Left forelimb (tissue), 1 donor: ENCODE measurements at places on chromosomes 13 and 19.

GRCh38 chr13:110221406-110222117, 85.4 kb downstream of the COL4A1 start:
- no peak for DNase-seq

GRCh38 chr19:49136771-49137171, 17.4 kb downstream of the PPFIA3 start:
- DNase-seq = peak; percentile 64

DNA sequence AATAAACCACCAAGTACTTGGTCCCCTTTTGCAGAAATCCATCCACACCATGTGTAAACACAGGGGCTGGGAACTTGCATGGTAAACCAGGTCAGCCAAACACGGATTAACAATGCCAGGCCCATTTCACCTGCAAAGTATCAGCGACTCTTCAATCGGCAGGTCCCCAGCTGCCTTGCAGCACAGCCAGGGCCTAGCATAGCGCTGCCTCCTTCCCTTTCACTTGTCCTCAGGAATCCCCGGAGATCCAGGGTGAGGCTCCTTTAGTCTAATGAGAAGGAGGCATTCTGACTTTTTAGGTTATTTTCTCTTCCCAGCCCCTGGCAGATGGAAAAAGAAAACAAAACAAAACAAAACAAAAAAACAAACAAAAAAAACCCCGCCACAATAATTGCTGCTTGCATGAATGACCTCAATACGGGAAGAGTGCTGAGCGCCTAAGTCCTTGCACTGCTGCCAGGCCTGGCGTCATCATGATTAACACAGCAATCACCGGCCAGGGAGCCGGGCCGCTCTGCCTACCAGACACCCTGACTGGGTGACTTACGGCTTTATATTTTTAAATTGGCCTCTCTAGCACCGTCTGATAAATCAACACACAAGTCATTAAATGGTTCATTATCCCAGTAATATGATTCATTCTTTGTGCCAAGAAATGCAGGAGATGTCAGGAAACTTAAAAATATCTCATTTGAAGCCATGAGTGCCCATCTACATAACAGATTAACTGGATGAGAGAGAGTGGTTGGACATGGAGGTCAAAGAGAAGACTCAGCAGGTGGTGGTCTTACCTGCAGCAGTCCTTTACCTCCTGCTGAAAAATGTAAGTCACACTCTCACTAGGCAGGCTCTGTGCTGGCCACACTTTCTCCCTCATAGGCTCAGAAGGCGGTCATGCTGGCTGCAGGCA, 692.7 kb downstream of the UQCRFS1 start:
- DNase-seq = no peak

DNA sequence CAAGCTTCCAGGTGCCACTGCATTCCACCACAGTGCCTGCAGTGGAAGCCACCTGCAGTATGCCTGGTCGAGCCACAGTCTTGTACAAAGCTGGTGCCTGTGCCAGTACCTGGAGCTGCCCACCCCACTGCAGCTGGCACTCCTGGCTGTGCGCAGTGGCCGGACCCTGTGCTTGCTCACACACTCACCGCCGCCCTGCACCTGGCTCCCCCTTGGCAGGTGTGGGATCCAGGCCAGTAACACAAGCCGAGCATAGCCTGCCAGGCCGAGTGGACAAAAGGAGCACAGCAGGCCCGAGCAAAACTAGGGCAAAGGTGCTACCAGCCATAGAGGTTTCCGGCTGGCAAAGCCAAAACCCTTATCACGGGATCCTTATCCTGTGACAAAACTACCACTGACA, 18.5 kb downstream of the UGGT2 start:
- DNase-seq = no peak

DNA sequence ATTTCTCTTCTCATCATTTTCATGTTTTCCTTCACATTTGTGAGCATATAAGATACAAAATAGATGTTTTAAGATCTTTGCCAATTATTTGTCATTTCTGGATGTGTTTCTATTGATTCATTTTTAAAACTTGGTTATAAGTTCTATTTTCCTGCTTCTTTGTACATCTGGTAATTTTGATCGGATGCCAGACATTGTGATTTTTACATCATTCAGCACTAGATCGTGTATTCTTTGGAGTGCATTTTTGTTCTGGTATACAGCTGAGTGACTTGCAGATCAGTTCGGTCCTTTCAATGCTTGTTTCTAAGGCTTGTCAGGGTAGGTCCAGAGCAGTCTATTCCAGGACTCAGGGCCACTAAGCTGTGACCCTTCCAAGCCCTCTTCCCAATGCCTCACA, 198.2 kb downstream of the KLF12 start:
- no peak for DNase-seq

GRCh38 chr19:15871570-15871969, 26.3 kb downstream of the CYP4F2 start:
- DNase-seq = no peak

GRCh38 chr13:63190742-63191141, 1775.1 kb upstream of the PCDH20 start:
- no peak for DNase-seq

GRCh38 chr13:40780822-40781401, 8.5 kb upstream of the SLC25A15 start:
- DNase-seq = no peak

- peak; percentile 80 for DNase-seq
Measured at GRCh38 chr19:343941-344624, 513 bp downstream of the MIER2 start.

- DNase-seq = no peak
Measured at GRCh38 chr13:95233026-95233635, 68.1 kb downstream of the ABCC4 start.

DNA sequence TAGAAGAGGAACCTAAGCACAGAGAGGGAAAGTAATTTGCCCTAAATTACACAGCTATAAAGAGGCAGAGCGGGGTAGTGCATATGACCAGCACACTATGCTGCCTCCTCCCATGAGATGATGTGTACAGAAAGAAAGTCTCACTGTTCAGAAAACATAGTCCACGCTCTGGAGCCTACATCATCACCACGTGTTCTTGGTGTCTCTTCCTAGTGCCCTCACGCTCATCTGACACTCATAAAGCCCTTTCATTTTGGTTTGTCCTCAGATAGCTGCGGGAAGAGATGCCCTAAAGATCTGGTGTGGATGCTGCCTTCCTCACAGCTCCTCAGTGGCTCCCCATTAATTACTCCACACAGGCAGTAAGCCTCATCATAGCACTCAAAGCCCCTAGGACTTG, 27.4 kb upstream of the SIAH3 start:
- no peak for DNase-seq

GRCh38 chr13:30392681-30393045, 29.6 kb upstream of the UBE2L5 start:
- no peak for DNase-seq

GRCh38 chr13:100811928-100812327, 137.3 kb upstream of the TMTC4 start:
- no peak for DNase-seq

DNA sequence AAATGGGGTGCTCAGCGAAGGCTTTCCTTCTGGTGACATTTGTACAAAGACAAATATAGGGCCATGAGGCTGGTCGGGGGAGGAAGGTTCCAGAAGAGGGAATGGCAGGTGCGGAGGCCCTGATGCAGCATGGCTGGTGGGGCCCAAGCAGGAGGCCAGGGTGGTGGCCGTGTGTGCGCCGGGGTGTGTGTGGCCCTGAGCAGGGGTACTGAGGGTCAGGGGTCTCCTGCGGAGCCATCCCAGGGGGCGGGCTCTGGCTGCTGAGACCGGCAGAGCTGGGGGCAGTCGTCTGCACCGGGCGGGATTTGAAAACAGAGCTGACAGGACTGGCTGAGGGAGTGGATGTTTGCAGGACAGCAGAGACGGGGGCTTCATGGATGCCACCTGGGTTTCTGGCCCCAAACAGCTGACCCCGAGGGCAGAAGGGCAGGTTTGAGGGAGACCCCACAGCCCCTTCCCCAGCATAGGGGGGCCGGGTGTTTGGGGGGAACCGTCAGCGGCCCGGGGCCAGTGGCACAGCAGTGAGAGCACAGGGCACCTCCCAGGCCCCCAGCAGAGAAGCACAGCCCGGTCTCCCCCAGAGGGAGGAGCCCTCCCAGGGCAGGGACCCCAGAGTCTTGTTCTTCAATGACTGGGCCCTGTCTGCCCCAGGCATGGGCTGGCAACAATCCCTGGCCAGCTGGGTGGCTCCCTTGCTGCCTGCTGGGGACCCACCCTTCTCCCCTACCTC, 11.4 kb downstream of the PIAS4 start:
- DNase-seq = peak; percentile 50

GRCh38 chr19:35306473-35307246, 14.7 kb downstream of the MAG start:
- no peak for DNase-seq

DNA sequence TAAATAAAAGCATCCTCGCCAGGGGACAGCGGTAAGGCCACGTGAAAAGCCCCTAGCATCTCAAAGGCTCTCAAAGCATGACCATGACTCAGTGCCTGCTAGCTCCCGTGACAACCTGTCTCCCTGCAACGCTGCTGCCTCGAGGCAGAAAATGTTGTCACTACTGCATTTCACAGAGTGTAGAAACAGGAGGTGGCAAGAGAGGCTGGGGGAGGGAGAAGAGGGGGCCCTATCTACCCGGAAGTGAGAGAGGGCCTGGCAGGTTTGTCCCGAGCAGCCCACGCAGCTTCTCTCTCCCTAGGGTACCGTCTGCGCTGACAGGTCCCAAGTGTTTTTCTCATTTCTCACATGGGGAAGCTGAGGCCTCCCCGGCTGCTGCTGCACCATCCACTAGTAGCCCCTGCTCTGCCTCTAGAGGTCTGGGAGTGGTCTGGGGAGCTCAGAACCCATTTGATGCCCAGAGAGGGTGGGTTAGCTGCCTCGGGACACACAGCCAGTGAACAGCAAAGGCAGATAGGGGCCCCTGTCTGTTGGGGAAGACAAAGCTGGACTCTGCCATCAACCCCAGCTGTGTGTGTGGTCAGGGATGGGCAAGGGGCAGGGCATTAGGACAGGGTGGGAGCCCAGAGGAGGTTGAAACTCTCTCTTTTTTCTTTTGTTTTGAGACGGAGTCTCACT, 3.7 kb downstream of the TINCR start:
- DNase-seq = no peak

- DNase-seq = no peak
Measured at GRCh38 chr19:7953060-7953459, 9.6 kb upstream of the TIMM44 start.

- DNase-seq = no peak
Measured at GRCh38 chr13:64765636-64766035, 2464.5 kb downstream of the PCDH9 start.

- no peak for DNase-seq
Measured at GRCh38 chr13:106088085-106088484, 447.4 kb downstream of the EFNB2 start.

DNA sequence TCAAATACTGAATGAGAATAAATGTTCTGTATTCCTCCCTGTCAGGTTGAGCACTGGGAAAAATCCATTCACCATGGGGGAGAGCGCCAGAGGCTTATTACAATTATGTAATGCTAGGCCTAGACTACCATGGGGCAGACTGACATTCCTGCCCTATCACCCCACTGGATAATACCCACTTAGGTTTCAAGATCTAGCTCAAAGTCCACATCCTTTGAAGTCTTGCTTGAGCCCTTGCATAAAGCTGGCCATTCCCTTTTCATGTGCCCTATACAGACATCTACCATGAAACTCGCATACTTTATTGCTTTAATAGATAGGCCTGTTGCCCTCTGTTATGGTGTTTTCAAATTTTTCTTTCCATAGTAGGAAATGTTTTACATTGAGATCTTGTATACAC, 149.3 kb downstream of the RGCC start:
- no peak for DNase-seq

DNA sequence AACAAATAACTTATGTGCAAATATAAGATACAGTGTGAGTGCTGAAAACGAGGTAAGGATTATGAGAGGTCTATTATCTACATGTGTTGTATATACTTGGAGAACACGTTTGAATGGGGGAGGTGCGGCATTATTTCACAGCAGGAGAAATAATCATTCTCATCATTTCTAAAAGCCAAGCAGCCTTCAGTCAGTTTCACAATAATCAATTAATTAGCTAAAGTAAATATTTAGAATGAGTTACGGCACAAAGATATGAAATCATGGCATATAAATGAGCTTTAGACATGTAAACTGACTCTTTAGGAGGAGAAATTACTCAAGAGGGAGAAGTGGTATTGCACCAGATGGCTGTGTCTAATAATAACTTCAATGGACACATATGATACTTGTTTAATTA, 366.6 kb downstream of the DNAJC15 start:
- DNase-seq = no peak

- no peak for DNase-seq
Measured at GRCh38 chr19:30881930-30882329, 467.3 kb downstream of the TSHZ3 start.

- no peak for DNase-seq
Measured at GRCh38 chr19:45075301-45076028, 813 bp downstream of the ZNF296 start.

DNA sequence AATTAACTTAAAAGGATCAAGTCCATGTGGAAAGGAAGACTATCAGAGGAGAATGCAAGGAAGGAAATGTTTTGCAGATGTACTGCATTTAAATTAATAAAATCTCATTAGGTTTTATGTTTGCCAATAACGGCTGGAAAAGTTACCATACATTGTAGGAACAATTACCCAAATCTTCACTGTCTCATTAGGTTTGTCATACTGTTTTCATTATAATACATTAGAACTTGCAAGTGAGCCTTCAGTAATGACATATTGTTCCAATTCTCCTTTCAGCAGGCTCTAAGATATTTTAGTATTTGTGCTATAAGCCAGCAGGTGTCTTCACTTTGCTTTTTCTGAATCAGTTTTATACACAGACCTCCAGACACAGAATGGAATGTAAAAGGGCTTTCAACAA, 661.6 kb upstream of the KLHL1 start:
- no peak for DNase-seq

- DNase-seq = no peak
Measured at GRCh38 chr13:58804832-58805231, 1173.3 kb downstream of the PCDH17 start.

DNA sequence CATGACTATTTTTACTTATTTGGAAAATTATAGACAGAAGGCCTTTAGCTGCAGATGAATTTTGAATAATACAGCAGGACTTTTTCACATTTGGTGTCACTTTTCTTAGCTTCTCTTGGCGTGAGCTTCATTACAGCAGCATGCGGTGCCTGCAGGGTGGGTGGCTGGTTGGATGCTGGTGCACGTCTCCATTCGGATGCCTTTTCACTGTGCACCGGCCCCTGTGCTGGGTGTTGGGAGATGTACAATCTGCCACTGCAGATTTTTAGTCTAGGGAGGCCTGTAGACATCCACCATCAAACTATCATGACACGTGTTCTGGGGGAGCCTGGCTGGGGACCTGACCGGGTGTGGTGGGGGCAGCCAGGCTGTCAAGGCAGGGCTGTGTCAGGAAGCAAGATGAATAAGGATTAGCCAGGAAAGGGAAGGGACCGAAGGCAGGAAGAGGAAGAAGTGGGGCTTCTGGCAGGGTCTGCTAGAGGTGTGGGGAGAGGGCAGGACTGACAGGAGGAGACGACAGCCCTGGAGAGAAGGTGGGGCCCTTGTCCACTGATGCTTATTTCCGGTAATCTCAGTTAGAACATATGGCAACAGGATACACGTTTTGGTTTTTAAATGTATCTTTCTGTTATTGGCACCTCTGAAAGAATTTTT, 88.8 kb downstream of the ARHGEF7 start:
- no peak for DNase-seq
